ENCODE measurements at places on chromosomes 11 and 22. TPM values are rescaled to one million over a fixed set of nuclear protein-coding genes. Genes with fewer than 3 reads are reported as not detected.

The ZNF280B gene
- 1.5 TPM for total RNA-seq

The OLFML1 gene
- total RNA-seq = 33.0 TPM

The YDJC gene
- 25.0 TPM for total RNA-seq

The MS4A12 gene
- total RNA-seq = not detected

The OR1S1 gene
- total RNA-seq = not detected

The MUC5AC gene
- total RNA-seq = not detected

The RASGRP2 gene
- total RNA-seq = 0.29 TPM

The LRRC74B gene
- total RNA-seq = under 0.01 TPM

The IL10RA gene
- not detected for total RNA-seq

The INS gene
- not detected for total RNA-seq

The CENPM gene
- 1.8 TPM for total RNA-seq

The SYCE3 gene
- not detected for total RNA-seq

The RAC2 gene
- 13.6 TPM for total RNA-seq

The GRAMD1B gene
- 16.8 TPM for total RNA-seq

The MSANTD4 gene
- 35.4 TPM for total RNA-seq

The RBM7 gene
- total RNA-seq = 37.7 TPM

The CCDC88B gene
- 0.29 TPM for total RNA-seq

All from osteoblast (primary cell).